Ovary (tissue), 10 donors: ENCODE measurements at places on chromosomes 11 and 22. TPM values are rescaled to one million over a fixed set of nuclear protein-coding genes. Genes with fewer than 3 reads are reported as not detected.

DNA sequence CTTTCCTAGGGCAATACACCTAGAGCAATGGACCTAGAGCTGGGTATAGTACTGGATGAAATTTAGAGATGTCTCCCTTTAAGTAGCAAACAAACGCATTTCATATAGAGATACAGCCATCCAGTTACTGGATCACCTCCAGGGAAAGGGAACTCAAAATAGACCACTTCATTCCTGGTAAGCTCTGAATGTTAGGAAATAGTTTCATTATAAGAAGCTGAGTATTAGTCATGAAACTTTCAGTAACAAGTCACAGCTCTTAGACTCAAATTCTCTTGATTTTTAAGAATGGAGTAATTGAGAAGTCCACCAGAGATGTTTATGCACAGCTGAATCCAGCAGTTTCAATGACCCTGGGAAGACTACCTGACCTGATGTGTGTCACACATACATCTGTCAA lies 221.9 kb downstream of the FAM76B start:
- DNase-seq = no peak

GRCh38 chr11:111797145-111797581 lies 31.0 kb upstream of the PPP2R1B start:
- no peak for DNase-seq

GRCh38 chr22:47406180-47406834 lies 643.9 kb downstream of the TBC1D22A start:
- no peak for DNase-seq

- DNase-seq = no peak
Measured at GRCh38 chr11:126202646-126203359, 8.6 kb downstream of the RPUSD4 start.

GRCh38 chr11:119788911-119789560 lies 60.0 kb upstream of the NECTIN1 start:
- DNase-seq = no peak

- DNase-seq = no peak
Measured at GRCh38 chr22:38710866-38711265, 5.1 kb downstream of the GTPBP1 start.

- no peak for DNase-seq
Measured at GRCh38 chr11:35083181-35083430, 55.9 kb upstream of the CD44 start.

Gene PIWIL4
- polyA plus RNA-seq = 3.2 TPM

Gene UBQLNL
- 0.87 TPM for polyA plus RNA-seq

Gene SAMM50
- polyA plus RNA-seq = 34.4 TPM

Gene OSM
- polyA plus RNA-seq = not detected

Gene PAAF1
- 17.4 TPM for polyA plus RNA-seq
